ENCODE measurements at places on chromosomes 12 and 14. TPM values are rescaled to one million over a fixed set of nuclear protein-coding genes. Genes with fewer than 3 reads are reported as not detected.

DNA sequence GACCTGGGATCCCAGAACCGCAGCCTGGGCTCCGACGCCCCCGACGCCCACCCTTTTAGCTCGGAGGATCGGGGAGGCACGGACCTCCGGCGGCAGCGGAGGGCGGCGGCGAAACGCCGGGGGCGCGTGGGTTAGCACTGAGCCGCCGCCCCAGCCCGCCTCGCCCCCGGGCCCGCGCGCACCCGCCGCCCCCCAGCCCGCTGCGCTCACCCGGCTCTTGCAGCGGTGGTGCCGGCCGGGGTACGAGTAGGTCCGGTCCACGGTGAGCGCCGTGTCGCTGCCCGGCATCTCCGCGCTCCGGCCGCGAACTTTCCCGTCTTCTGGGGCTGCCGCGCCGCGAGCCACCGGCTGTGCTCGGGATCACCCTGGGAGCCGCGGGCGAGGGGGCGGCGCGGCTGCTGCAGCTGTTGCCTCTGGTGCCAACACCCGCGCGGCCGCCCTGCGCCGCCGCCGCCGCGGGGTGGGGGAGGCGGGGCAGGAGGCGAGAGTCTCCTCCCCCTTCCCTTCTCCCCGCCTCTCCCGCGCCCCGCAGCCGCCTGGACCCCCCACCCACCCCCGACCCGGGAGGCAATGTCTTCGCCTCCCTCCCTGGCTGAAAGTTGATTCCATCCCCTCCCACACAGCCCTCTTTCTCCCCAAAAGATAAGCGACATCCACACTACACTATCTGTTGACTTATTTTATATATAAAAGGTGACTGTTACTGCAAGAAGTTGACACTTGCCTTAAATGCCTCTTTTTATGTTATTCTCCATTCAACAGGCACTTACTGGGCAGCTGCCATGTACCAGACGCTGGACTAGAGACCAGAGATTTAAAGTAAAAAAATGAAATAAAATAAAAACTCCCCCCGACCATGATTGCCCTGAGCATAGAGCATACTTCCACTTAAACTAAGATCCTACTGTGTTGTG is at the start of gene TMCC3:
Gene TMCC3, minus strand, starts transcription at position 415 of the 914 bp plus-strand sequence. Its CDS starts 127 bp downstream, at position 288.
- DNase-seq, result no peak
- H3K4me1 ChIP-seq, result peaks cover 4% of the 10 kb centered on the region
- no peaks in the 10 kb centered on the region for H3K36me3 ChIP-seq
- H3K27me3 ChIP-seq, result peaks cover 56% of the 10 kb centered on the region

DNA sequence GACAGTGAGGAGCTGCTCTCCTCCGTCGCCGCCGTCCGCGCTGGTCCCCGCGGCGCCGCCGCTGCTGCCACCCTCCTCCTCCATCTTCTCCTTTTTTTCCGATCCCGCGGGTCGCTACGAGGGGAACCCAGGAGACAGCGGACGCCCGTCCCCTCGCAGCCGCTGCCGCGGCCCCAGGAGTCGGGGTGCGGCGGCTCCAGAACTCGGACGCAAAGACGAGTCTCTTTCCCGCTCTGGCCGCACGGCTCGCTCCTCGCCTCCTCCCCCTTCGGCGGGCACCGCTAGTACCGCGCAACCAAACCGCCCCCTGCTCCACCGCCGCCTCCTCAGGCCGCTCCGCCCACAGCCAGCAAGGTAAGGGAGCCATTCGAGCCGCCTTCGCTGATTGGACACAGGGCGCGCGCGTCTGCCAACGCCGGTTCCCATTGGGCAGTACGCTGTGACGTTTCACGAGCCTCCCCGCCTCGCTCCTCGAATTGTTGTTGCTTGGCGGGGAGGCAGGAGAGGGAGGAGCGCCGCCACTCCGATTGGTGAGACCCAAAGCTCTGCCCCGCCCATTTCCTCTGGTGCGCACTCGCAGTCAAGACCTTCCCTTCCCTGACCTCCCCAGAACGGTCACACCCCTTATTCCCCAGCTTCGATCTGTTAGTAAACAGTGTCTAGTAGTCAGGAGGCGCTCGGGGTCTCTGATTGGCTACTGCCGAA is at the start of gene RPS6KA5:
Gene RPS6KA5, minus strand, starts transcription at position 291 of the 705 bp plus-strand sequence. Its CDS starts 207 bp downstream, at position 84.
- H3K4me1 ChIP-seq, result peaks cover 11% of the 10 kb centered on the region
- peak within 1 kb of the TSS; percentile 86 for H3K4me3 ChIP-seq
- peak; percentile 95 for DNase-seq
- no peaks in the 10 kb centered on the region for H3K36me3 ChIP-seq

- no peak overlapping the region for H3K27ac ChIP-seq
- DNase-seq, result no peak
- H3K4me1 ChIP-seq, result no peaks in the 10 kb centered on the region
- no peaks in the 10 kb centered on the region for H3K36me3 ChIP-seq
Observed at GRCh38 chr14:29321646-29322045, 555.1 kb downstream of the FOXG1 start.

The MYL6B gene
- 60.9 TPM for polyA plus RNA-seq

- no peaks in the 10 kb centered on the region for H3K4me1 ChIP-seq
- no peak for DNase-seq
- no peaks in the 10 kb centered on the region for H3K27me3 ChIP-seq
- no peak overlapping the region for H3K4me3 ChIP-seq
Observed at GRCh38 chr14:79056879-79057278, 886.7 kb downstream of the NRXN3 start.

The CLEC4C gene
- 0.82 TPM for polyA plus RNA-seq

- no peaks in the 10 kb centered on the region for H3K4me1 ChIP-seq
- no peaks in the 10 kb centered on the region for H3K36me3 ChIP-seq
- H3K27ac ChIP-seq, result no peak overlapping the region
Observed at GRCh38 chr12:7884689-7885088, 12.0 kb upstream of the SLC2A14 start.

The EPYC gene
- polyA plus RNA-seq, result 0.25 TPM

The FSCB gene
- not detected for polyA plus RNA-seq

DNA sequence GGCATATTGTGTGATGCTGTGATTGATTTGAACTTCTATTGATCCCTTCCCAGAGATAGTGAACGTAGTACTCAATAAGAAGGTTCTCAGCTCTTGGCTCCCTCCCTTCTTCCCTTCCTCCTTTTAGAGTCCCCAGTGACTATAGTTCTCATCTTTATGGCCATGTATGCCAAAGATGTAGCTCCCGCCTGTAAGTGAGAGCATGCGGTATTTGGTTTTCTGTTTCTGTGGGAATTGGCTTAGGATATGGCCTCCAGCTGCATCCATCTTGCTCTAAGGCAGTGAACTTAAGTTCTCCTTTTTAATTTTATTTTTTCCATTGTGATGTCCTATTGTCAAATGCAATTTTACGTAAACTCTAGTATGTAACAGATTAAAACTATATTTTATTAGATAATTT is 109.5 kb downstream of the AEBP2 start:
- no peaks in the 10 kb centered on the region for H3K4me1 ChIP-seq
- no peak for DNase-seq
- no peaks in the 10 kb centered on the region for H3K36me3 ChIP-seq
- no peak overlapping the region for H3K27ac ChIP-seq
- no peak overlapping the region for H3K4me3 ChIP-seq

The IL22 gene
- 1.1 TPM for polyA plus RNA-seq

The DIO2 gene
- polyA plus RNA-seq, result 1.3 TPM

GRCh38 chr12:77489331-77489970 is 341.2 kb upstream of the NAV3 start:
- no peak overlapping the region for H3K27ac ChIP-seq
- no peaks in the 10 kb centered on the region for H3K36me3 ChIP-seq
- no peaks in the 10 kb centered on the region for H3K4me1 ChIP-seq
- H3K4me3 ChIP-seq, result no peak overlapping the region
- no peaks in the 10 kb centered on the region for H3K27me3 ChIP-seq

DNA sequence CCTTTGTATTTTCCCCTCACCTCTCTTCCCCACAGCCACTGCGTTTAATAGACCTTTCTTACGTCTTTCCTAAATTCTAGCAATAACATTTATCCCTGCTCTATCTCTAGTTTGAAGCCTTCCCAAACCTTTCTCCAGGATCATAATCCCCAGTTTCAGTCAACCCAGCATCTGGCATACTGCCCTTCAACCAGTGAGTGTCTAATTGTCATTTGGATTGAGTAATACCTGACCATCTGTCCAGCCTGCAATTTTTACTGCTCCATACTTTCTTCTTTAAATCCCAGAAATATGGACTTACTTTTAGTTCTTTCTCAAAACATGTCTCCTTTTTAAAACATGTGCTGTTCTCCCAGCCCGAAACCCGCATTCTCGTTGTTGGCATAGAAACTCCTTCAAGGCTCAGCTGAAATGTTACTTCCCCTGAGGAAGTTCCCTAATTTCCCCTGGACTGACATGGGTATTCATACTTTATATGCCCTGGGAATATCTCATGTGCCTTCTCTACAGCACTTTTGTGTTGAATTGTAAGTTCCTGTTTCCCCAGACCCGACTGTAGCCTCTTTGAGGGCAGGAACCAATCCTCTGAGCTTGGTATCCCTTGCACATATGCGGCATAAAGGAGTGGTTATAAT is 65.1 kb upstream of the ETV6 start:
- H3K36me3 ChIP-seq, result no peaks in the 10 kb centered on the region
- H3K27ac ChIP-seq, result no peak overlapping the region
- DNase-seq, result no peak
- no peaks in the 10 kb centered on the region for H3K27me3 ChIP-seq

DNA sequence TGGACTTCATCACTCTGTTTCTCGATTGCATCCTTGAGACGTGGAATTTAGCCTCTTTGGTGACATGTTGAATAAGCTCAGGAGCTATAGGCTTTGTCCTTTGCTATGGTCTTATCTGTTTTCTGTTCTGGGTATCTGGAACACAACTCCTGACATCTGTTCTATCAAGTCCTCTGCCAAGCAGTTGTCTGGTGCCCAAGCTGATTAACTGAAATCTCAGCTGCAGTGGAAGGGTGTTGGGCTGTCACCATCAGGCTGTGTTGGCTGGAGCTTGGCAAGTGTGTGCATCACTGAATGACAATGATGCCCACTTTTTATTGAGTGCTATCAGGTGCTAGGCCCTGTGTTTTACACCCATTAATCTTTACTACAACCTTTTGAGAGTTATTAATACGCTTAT is 77.8 kb downstream of the SMOC1 start:
- no peak overlapping the region for H3K27ac ChIP-seq
- H3K4me1 ChIP-seq, result no peaks in the 10 kb centered on the region
- peaks cover 7% of the 10 kb centered on the region for H3K27me3 ChIP-seq
- H3K4me3 ChIP-seq, result no peak overlapping the region

DNA sequence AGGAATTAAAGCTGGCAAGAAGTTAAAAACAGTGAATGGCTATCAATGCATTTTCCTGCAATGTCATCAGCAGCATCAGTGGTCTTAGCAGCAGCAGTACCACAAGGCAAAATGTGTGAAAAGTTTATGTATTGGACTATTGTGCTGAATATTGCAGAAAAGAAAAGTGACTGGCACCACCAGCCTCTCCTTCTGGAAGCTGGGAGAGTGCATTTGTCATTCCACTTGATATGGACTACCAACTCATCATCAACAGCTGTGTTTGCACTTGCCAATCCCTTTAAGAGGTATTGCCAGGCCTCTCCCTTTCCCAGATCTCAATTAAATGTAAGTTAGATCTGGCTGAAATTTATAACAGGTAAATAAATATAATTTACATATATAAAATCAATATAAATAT is 151.0 kb upstream of the GZMB start:
- no peaks in the 10 kb centered on the region for H3K27me3 ChIP-seq
- H3K4me3 ChIP-seq, result no peak overlapping the region
- no peaks in the 10 kb centered on the region for H3K36me3 ChIP-seq
- DNase-seq, result no peak
- no peaks in the 10 kb centered on the region for H3K4me1 ChIP-seq

Measured in thymus (tissue), 14 donors.